ENCODE measurements at places on chromosomes 3 and 15. TPM values are rescaled to one million over a fixed set of nuclear protein-coding genes. Genes with fewer than 3 reads are reported as not detected.

TERC gene
- 147 TPM for total RNA-seq

TJP1 gene
- 56.8 TPM for total RNA-seq

CCDC80 gene
- total RNA-seq, result 1,145 TPM

FOXL2NB gene
- not detected for total RNA-seq

FOXL2 gene
- not detected for total RNA-seq

ASB14 gene
- total RNA-seq, result not detected

FBLN2 gene
- 664 TPM for total RNA-seq
